NB4 (cell line): ENCODE measurements at places on chromosomes 7 and 10.

DNA sequence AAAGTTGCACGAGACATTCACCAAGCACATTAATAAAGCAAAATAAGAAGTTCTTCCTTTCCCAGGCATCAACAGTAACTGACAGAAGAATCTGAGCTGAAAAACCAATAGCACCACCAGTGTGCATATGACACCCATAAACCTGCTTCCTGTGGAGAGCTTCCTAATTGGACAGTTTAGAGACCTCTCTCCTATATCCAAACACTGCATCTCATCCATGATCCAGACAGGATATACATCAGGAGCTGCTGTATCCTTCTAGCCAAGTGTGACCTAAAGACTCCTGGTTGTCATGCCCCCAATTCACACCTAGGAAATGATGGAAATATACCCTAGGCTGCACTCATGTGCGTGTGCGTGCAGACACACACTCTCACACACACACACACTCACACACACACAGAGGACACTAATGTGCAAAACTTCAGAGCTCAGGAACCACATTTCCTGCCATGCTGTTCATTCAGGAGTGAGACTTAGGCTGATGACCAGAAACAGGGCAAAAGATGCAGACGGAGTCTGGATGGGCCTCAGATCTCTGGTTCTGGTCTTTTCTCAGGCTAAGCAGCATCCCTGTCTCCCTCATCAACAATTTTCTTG lies 58.0 kb downstream of the MAP3K8 start:
- no peak for DNase-seq

- DNase-seq, result no peak
Measured at GRCh38 chr10:71952745-71953144, 11.4 kb upstream of the CHST3 start.

- DNase-seq, result no peak
Measured at GRCh38 chr7:90396420-90396819, 6.8 kb upstream of the CLDN12 start.

- DNase-seq, result no peak
Measured at GRCh38 chr7:124366118-124366517, 333.3 kb upstream of the TMEM229A start.

GRCh38 chr10:73997461-73997786 lies 492 bp upstream of the VCL start:
- DNase-seq, result no peak

DNA sequence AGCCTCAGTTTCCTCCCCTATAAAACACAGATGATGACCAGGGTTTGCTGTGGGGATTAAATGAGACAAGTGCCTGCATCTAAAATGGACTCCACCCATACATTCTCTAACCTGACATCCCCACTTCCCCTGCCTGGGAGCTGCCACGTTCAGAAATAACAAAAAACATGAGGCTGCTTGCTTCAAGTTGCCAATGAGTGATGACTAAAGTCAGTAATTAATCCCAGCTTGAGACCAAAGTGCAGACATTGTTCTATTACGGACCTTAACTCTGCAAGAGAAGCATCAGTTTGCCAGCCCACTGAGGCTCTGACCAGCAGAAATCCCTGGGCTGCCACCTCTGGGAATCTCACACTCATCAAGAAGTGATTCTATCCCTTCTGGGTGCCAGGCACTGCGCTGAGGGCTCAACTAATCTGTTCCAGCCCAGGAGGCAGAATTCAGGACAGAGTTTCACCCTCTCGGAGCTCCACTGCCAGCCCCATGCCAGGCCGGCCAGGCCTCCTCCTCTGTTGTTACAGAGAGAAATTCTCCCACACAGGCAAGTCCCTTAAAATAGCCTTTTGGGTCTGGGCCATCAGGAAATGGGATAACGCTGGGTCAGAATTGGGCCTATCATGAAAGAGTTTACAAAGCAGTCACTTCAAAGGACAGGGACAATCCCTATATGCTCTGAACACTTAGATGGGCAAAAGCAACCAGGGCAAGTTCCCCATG lies 11.4 kb downstream of the SH3PXD2A start:
- no peak for DNase-seq

GRCh38 chr10:96298362-96298761 lies 5.9 kb upstream of the DNTT start:
- DNase-seq, result no peak

DNA sequence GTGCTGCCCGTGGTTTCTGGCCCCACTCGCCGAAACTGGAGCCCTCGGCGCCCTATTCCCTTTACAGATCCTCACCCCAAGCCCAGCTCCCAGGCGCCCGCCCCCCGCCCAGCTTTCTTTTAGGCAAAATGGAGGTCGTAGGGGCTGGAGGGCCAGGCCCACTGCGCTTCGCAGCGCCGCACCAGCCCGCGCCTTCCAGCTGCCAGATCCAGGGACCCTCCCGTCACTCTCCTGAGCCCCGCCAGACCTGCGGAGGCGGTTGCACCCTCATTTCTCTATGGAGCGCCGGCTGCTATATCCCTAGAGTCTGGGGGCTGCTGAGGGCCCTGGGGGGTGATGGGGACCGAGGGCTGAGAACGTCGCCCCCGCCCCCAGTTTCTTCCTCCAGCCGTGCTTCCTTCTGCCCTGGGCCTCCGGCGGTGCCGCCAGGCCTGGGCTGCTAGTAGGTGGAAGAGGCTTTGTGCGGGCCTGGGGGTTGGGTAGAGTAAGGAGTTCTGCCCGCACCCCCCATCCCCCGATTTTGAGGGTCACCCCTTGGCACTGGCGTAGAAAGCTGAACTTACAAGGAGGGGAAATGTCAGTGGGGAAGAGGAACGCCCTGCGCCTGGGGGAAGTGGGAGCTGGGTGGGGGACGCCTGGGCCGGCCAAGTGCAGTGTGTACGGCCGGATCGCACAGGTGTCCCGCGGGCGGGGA lies 1.0 kb downstream of the GNB2 start:
- DNase-seq, result peak; percentile 77

DNA sequence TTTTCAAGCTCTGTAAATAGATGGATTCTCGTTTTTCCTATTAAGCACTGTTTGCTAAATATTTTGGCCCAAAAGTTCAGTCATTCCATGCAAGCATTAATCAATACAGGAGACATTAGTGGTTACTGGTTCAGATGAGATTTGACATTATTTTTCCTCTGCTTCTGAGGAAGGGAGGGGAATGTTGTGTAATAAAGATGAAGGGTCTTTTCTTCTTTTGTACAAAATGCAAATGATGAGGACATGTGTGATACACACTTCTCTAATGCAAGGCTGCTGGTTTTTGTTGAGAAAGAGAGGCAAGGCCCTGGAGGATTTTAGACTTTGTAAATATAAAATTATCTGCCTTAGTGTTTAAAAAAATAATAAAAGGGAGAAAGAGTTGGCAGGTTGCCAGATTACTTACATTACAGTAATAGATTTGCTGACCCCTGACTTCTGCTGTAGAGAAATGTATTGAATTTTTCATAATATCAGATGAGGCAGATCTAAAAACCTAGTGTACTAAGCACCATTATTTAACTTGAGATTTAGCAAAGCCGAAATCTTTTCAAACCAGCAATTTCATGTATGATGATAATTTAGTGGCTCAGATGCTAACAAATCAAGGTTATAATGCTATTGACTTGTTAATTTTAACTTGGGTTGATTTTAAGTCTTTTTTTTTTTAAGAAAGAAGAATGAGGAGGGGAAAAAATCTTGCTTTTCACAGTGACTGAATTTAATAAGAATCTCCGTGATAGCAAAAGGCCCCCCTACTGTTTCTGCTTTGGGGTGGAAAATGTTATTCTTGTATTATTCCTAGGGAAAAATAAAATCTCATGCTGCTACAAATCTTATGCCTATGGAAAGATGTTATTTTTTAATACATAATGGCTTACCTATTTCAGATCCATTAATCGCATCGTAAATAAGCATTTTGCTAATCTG lies 180.1 kb downstream of the ARID5B start:
- DNase-seq, result no peak

DNA sequence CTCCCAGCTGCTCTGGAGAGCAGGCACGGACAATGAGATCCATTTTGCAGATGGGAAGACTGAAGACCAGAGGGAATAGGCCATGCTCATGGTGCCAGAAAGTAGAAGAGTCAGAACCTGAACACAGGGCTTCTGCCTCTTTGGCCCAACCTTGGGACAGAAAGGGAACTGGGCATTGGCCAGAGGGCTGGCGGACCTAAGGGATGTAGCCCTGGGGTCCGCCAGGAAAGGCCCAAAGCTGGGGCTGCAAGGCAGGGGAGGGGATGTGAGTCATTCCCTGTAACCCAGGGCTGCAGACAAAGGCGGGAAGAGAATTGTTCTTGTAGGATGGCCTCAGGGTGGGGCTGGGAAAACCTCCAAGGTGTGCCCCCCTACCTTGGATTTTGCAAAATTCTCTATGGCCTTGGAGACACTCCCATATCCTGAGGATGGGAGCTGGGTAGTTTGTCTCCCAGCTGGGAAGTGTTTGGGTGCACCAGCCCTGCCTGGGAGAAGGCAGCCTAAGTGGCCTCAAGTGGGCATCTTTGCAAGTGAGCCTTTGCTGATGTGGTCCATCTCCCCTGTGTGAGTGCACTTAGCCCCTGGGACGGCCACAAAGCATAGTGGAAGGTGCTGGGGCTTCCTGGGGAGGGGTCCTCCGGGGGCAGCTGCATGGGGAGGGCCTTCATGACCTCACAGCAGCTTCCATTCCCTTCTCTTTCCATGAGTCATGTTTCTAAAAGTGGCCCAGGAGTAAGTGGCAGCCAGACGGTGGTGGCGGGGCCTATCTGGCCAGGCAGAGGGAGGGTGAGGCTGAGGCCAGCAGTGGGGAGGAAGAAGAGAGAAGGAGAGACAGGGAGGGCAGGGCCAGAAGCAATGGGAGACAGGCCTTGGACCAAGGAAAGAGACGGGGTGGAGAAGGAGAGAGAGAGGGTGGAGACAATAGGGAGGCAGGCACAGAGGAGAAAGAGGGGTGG lies 9.2 kb downstream of the AQP1 start:
- no peak for DNase-seq

DNA sequence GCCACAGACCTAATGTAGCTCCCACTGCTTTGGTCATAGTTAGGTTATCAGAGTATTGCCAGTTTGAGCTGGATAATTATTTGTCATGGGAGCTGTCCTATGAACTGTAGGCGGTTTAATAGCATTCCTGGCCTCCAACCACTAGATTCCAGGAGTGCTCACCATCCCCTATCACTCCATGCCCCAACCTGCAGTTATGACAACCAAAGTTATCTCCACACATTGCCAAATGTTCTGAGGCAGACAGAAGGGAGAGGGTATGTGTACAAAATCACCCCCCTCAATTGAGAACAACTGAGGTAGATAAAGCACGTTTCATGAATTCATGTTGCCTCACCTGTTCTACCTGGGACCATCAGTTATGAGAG lies 119.0 kb upstream of the CACUL1 start:
- DNase-seq, result no peak

- no peak for DNase-seq
Measured at GRCh38 chr7:132779164-132779563, 202.9 kb upstream of the PLXNA4 start.

- DNase-seq, result peak; percentile 11
Measured at GRCh38 chr10:35781643-35782035, 139.5 kb upstream of the FZD8 start.

- no peak for DNase-seq
Measured at GRCh38 chr10:109861081-109861480, 62.2 kb downstream of the XPNPEP1 start.

DNA sequence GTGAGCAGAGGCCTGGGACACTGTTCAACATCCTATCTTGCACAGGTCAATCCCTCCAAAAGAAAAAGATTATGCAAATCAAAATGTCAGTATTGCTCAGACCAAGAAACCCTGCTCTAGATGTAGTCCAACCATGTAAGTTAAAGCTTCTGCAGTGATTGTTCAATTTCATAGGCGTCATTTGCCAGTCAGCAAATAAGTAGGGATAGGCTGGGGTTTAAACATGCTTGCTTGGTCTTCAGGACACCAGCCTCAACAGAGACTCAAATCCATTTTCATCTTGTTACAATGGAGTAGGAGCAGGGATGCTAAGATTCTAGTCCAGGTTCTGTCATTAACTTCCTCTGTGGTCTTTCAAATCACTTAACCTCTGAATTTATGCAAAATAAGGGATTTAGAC lies 89.1 kb downstream of the NRP1 start:
- no peak for DNase-seq

GRCh38 chr10:48210391-48210790 lies 64.1 kb downstream of the FRMPD2 start:
- DNase-seq, result no peak

DNA sequence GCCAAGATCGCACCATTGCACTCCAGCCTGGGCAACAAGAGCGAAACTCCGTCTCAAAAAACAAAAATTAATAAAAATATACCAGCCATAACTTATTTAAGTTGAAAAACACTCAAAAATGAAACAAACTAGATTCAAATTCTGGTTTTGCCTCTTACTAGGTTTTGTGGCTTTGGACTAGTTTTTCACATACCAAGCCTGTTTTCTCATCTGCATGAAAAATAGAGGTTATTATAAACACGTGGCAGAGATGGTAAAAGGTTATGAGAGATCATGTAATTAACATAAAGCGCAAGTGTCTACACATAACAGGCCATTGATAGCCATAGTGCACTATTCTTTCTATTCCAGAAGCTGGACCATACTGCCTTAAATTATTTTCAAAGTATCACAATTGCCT lies 35.5 kb upstream of the CABCOCO1 start:
- DNase-seq, result no peak

GRCh38 chr7:131188367-131189339 lies 139.0 kb upstream of the MKLN1 start:
- peak; percentile 95 for DNase-seq

DNA sequence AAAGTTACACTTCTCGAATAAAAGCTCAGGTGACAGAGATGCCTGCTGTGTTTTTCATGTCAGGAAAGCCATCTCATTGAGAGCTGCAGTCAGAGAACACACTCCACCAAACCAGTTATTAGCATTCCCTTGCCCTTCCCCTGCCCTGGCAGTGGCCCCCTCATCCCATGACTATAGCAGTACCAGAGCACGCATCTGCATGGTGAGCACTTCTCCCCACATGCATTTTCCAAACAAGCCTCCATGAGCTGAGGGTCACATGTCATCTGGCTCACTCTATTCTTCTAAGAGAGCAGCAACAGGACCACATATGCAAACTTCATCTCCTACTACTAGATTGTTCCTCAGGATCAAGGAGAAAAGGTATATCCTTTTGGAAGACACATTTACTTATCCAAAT lies 42.4 kb upstream of the FGL2 start:
- peak; percentile 36 for DNase-seq

DNA sequence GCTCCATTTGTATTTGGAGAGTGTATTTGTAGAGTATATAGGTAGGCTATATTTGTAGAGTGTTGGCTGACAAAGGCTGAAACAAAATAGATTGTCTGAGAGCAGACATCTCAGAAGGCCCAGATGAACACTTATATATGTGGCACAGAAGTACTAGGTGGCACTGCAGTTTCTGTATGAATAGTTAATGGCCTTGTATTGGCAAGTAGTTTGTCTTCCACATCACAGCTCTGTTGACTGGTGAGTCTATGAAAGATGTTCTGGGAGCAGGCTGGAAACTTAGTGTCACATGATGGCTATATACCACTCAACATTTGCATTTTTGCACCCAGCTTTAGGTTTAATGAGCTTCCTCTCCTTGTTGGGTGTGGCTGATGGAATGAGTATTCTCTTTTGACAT lies 51.9 kb downstream of the CCNY start:
- no peak for DNase-seq

DNA sequence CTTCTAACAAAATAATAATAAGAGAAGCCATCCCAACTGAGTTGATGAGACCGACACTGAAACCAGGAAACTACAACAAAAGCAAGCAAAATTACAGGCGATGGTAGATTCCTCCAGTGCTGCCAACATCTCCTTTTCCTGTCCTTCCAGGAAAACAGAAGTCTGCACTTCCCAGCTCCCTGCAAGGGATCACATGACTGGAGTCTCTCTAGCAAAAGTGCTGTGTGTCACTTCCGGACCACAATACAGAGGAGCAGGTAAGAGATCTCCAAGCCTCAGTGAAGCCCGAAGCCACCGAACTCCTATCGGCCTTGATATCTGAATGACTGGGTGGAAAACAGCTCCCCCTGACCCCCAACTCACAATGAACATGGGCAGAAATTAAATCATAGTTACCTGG lies 63.2 kb downstream of the SMURF1 start:
- no peak for DNase-seq
